ENCODE measurements at places on chromosomes 6 and 20. TPM values are rescaled to one million over a fixed set of nuclear protein-coding genes. Genes with fewer than 3 reads are reported as not detected.

UQCC2 gene
- polyA plus RNA-seq = 77.6 TPM

TRIM31 gene
- not detected for polyA plus RNA-seq

MYLK4 gene
- 1.5 TPM for polyA plus RNA-seq

GABRR1 gene
- polyA plus RNA-seq = 1.3 TPM

ARFGEF3 gene
- 6.3 TPM for polyA plus RNA-seq

KIF13A gene
- 40.2 TPM for polyA plus RNA-seq

RHAG gene
- 1.3 TPM for polyA plus RNA-seq

GPR6 gene
- not detected for polyA plus RNA-seq

RAB44 gene
- polyA plus RNA-seq = 0.09 TPM

KCNK17 gene
- polyA plus RNA-seq = 0.04 TPM

PPP1R3G gene
- 2.3 TPM for polyA plus RNA-seq

RSPH4A gene
- 2.9 TPM for polyA plus RNA-seq

CGA gene
- 1.0 TPM for polyA plus RNA-seq

NT5E gene
- 3.5 TPM for polyA plus RNA-seq

TCP11 gene
- 2.2 TPM for polyA plus RNA-seq

TREML2 gene
- 0.22 TPM for polyA plus RNA-seq

RGL2 gene
- 110 TPM for polyA plus RNA-seq

RIPPLY2 gene
- polyA plus RNA-seq = not detected

PRL gene
- polyA plus RNA-seq = not detected

RSPO4 gene
- 1.5 TPM for polyA plus RNA-seq

PTGIS gene
- polyA plus RNA-seq = 35.3 TPM

PERP gene
- polyA plus RNA-seq = 21.2 TPM

CLPSL1 gene
- 1.3 TPM for polyA plus RNA-seq

RSPO3 gene
- polyA plus RNA-seq = 12.2 TPM

ARHGAP40 gene
- polyA plus RNA-seq = 1.1 TPM

GTF2H4 gene
- polyA plus RNA-seq = 41.7 TPM

SUMO4 gene
- 0.50 TPM for polyA plus RNA-seq

GPX5 gene
- polyA plus RNA-seq = not detected

HRH3 gene
- 0.16 TPM for polyA plus RNA-seq

SMPD2 gene
- polyA plus RNA-seq = 13.8 TPM

CBLN4 gene
- polyA plus RNA-seq = 2.7 TPM

LGSN gene
- polyA plus RNA-seq = 0.82 TPM

PRDM13 gene
- not detected for polyA plus RNA-seq
